ENCODE measurements at places on chromosomes 13 and 19. TPM values are rescaled to one million over a fixed set of nuclear protein-coding genes. Genes with fewer than 3 reads are reported as not detected.

Gene ARRDC5
- total RNA-seq, result not detected

- no peak for DNase-seq
These were observed 485.6 kb downstream of the MYO16 start for GRCh38 chr13:109114991-109115390.

GRCh38 chr13:113110048-113110851 is 4.7 kb downstream of the F7 start:
- no peak for DNase-seq

GRCh38 chr19:20313894-20314293 is 146.9 kb downstream of the ZNF486 start:
- no peak for DNase-seq

GRCh38 chr13:44230071-44230470 is 143.6 kb upstream of the SERP2 start:
- DNase-seq, result no peak

DNA sequence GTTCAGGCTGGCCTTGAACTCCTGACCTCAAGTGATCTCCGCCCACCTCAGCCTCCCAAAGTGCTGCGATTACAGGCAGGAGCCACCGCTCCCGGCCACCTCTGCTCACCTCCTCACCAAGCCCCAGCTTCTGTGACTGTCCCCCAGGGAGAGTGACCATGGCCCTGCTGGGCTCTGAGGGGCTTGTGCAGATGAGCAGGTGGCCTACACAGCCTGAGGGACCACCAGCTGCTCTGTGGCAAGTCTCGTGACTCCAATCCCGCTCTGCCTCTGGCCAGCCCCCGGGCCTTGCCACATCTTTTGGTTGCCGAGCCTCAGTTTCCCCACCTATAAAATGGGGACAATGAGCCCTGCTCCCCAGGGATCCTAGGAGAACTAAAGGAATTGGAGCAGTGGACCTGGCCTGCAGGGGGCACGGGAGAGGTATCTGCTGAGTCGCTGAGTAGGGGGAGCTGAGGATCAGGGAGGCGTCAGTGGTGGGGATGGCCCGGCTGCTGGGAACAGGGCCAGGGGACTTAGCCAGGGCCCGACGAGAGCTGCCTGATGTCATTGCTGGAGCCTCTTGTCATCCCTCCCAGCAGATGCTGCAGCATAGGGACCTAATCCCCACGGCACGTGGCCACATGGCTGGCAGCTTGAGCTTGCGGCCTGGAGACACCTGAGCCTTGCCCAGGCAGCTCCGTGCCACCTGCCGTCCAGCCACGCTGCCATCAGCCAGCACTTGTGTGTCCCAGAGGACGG is 74.7 kb downstream of the GADD45B start:
- no peak for DNase-seq

DNA sequence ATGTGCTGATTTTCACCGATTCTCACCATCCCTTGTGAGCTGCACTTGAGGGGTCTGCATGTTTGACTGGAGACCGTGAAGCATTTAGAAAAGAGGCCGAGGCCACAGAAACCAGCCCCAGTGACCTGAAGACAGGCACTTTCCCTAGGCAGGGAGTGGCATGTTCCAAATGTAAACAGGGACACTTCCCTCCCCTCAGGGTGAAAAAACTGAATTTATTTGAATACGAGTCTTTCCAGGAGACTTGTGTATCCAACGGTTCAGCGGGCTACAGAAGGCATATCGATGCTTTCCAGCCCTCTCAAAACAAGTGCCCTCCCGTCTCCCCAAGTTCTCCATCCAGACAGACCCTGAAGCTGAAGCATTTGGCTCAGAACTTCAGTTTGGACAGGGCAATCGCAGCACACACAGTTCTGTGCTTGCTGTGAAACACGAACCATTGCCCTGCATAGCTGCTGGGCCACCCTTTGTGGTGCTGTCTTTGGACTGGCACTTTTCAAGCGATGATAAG is 106.1 kb downstream of the ZIC5 start:
- DNase-seq, result no peak

Gene FSD1
- total RNA-seq, result 12.7 TPM

GRCh38 chr19:10603084-10603872 is 16.2 kb upstream of the AP1M2 start:
- no peak for DNase-seq

DNA sequence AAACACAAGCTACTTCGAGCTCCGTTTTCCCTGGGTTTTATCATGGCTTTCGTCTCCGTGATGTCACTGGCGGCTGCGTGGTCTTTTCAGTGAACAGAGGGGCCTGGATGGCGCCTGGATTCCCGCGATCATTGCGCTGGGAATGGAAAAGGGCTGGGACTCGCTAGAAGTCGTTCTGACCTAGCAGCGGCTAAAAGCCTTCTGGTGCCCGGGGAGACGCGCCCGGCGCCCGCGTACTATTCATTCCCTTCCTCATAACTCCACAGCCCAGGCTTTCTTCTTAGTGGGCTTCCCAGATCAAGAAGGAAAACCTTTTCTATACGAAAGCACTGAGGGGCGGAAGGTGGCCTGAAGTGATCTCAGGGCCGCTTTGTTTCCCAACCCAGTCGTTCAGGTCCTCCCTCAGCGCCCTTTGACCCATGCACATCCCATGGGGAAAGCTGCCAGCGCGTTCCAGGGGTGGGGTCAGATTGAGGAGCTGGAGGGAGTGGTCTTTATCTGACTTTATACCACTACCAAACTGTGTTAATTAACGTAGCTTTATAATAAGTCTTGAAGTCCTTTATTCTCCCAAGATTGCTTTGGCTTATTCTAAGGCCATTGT is 96.6 kb downstream of the ELF1 start:
- no peak for DNase-seq

GRCh38 chr19:39839678-39840327 is 5.8 kb upstream of the DYRK1B start:
- DNase-seq, result no peak

GRCh38 chr19:17163652-17164051 is 51.5 kb upstream of the USE1 start:
- no peak for DNase-seq

Data from Caki2 (cell line).